ENCODE measurements at places on chromosomes 1 and 21.

DNA sequence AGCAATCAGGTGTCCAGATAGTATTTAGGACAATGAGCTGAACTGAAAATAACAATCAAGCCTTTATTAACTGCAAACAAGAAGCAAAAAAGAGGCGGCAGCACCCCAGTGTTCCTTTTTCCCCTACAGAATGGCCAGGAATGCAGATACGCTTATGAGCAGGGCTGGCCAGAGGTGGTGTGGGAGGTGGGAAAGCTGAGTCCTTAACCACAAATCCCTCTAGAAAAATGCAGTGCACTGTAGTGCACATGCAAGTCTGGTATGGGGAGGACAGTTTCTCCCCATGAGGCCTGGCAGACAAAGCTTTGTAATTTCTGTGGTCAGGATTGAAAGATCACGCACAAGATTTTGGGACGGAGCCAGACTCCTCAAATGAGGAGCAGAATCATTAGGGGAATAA, 10.7 kb upstream of the IFNAR1 start:
- no peak for DNase-seq

DNA sequence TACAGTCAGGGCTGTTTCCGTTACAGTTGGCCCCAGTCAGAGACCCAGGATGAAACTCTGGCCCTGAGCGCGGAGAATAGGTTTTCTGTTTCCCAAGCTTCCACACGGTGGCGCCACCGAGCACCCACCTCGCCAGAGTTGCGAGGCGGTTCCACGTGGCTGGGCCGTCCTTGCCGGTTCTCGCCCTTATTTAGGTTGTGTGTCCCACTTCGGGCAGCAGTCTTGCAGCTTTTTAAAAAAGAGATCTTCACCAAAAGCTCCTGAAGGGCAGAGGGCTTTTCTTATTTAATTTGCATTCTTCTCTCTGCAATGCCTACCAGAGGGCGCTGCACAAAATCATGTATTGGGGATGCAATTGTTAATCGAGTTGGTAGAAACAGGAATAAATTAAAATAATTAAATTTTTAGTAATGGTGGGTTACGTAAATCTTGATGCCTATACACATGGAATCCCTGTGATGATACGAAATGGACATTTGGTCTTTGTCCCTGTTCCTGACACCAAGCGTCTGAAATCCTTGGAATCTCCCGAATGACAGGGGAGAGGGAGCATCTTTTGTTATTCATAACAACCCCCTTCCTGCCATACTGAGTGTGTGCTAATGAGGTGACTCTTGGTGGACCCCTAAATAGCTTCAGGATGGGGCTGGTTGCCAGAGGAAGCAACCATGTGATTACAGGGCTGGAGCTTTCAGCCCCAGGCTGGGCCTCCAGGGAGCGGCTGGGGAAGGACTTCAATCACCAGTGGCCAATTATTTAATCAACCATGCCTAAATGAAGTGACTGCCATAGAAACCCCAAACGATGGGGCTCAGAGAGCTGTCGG, 5.6 kb upstream of the S100A7 start:
- DNase-seq = peak; percentile 68

DNA sequence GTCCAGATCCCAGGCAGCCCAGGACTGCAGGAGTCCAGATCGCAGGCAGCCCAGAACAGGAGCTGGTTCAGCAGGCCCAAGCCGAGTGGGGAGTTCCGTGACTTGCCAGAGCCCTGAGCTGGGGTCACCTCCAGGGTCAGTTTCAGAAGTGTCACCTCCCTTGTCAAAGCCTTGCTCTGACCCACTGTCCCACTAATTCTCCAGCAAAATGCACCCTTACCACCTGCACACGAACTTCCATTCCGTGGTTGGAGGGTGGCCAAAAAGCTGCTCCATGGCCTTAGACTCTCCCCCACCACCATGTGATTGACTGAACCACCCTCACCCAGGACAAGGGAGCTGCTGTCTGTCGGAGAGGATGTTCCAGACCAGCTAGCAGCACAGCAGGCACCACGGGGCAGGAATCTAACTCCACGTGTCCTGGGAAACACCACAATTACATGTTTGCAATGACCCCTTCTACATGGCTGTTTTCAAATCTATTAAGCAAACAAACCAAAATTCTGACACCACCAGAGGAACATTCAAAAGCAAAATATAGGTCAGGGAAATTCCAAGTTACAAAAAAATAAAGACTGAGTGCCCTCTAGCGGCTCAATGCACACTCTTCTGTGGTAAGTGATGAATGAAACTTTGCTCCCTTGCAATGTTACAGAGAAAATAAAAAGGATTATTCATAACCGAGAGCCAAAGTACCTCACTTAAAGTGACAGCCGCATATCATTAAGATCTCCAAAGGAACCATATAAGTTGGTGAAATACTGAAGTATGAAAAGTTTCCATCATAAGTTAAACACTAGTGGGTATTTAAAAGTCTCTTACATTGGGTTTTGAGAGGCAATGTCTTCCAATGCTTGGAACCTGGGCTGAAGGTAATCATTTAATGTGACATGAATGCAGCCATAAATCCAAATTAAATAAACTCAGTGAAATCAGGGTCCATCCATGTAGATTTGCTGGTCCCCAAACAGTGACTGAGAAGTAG, 76.3 kb downstream of the NPHP4 start:
- DNase-seq = peak; percentile 16

GRCh38 chr1:246455476-246455875, 51.6 kb downstream of the SMYD3 start:
- no peak for DNase-seq

GRCh38 chr1:169318536-169319244, 48.9 kb downstream of the NME7 start:
- DNase-seq = no peak

GRCh38 chr1:214718724-214719123, 115.7 kb downstream of the CENPF start:
- DNase-seq = no peak

DNA sequence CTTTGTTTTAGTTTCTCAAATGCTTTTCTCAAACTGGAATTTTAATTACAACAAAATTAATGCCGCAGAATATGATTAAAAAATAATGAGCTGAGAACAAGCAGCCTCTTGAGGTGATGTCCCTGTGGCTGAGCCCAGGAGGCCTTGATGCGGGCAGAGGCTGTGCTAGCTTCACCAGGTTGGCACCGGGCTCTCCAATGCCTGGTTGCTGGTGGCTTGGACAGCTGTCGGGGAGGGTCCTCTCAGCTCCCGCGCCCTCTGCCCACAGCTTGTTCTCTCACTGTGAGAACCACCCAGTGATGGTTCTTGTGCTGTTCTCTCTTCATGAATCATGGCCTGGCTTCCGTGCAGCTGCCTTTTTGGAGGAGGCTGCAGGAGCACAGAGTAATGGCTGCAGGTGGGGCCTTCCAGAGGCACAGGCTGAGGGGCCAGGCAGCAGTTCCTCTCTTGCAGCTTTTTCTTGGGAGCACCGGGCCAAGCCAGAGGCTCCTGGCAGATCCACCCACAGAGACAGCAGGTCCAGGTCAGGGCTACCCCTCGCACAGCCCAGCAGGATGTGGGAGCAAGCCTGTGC, 156.3 kb downstream of the PCBP3 start:
- DNase-seq = no peak

DNA sequence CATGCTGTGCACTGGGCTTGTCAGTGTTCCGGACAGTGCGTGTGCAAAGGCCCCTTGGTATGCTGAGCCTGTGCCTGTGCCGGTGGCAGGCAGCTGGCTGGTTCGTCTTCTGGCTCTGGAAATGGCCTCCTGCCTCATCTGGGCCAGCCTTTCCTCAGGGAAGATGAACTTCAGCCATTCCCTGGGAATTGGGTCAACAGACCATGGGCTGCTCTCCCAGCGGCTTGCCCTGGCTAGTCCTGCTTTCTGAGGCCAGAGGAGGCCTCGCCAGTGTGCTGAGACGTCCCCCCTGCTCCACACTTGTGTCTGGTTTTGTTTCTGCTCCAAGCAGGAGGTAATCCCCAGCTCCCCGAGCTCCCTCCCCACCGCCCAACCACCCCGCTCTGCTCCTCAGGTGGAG, 32.6 kb upstream of the RD3 start:
- DNase-seq = no peak

DNA sequence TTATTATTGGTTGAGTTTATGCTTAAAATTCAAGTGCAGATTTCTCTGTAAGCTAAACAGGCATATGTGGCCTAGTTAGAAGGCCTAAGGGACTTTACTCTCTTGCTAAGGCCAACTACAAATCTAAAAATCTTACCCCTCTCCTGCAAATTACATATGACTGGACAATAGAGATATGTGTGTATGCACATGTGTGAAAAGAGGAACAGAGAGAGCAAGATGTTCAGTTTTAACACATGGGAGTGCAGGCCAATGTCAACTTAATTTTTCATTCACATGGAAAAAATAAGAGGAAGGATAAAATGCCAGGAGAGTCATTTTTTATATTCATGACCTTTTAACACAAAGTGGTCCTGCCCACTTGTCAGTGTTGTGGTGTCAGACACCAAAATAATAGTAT, 8.5 kb downstream of the OR10K2 start:
- no peak for DNase-seq

Measured in stimulated activated CD4-positive, alpha-beta T cell treated with anti-CD3 and anti-CD28 coated beads, Interleukin-4, amount 100 ng/mL, for 48 hours (primary cell).